ENCODE measurements at places on chromosomes 3 and 15.

DNA sequence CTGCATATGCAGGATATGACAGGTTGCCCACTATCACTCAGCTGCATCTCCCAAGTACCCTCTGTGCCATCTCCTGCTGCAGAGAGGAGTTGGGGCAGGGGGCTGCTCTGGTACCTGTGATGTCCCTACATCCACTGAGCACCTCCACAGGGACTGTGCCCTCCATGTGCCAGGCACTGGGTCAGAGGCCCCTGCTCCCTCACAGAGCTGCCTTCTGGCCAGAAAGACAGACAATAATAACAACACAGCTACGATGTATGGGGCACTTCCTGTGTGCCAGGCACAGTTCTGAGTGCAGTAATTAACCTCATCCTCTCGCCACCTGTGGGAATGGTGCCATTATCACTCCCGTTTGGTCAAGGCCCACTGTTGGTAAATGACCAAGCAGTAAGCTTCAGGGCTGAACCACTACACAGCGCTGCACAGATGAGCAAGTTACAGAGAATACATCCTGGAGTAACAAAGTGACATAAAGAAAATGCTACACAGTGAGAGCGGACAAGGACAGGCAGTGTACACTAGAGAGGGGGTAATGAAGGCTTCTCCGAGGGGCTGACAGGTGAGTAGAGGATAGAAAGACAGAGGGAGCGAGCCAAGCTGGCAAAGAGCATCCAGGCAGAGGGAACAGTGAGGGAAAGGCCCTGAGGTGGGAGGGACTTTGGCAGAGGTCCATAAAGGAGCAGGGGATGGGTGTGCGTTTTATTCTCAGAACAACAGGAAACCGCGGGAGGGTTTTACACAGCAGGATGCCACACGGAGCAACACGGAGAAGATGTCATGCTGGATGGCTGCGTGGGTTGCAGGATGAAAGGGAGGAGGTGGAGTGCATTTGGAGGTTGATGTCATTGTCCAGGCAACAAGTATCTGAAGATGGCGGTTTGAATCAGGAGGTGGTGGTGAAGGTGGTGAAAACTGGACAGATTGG lies 13.6 kb downstream of the WNT7A start:
- peak; percentile 33 for DNase-seq

DNA sequence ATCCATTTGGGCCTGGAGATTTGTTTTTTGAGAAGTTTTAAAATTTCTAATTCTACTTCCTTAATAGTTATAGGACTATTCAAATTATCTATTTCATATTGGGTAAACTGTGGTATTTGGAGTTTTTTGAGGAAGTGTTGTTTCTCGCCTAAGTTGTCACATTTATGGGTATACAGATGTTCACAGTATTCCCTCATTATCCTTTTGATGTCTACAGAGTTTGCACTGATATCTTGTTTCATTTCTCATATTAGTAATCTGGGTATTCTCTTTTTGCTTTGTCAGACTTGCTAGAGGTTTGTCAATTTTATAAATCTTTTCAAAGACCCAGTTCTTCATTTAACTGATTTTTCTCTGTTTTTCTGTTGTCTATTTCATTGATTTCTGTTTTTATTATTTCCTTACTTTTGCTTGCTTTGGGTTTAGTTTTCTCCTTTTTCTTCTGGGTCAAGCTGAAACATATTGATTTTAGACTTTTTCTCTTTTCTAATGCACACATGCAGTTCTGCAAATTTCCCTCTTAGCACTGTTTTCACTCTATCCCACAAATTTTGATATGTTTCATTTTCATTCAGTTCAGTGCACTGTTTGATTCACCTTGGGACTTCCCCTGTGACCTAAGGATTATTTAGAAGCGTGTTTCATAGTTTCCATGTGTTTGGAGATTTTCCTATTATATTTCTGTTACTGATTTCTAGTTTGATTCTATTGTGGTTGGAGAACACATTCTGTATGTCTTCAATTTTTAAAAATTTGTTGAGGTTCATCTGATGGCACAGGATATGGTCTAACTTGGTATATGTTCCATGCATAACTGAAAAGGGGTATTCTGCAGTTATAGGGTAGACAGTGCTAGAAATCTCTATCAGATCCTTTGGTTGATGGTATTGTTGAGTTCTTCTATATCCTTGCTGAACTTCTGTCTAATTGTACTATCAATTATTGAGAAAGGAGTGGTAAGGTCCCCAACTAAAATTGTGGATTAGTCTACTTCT lies 79.6 kb downstream of the SUMF1 start:
- DNase-seq = no peak

GRCh38 chr15:51830276-51830806 lies 888 bp downstream of the TMOD3 start:
- no peak for DNase-seq

GRCh38 chr3:190172751-190173150 lies 52.1 kb upstream of the P3H2 start:
- no peak for DNase-seq

- no peak for DNase-seq
Observed at GRCh38 chr3:40079847-40080240, 229.7 kb upstream of the EIF1B start.

GRCh38 chr3:46859001-46859710 lies 4.1 kb downstream of the MYL3 start:
- no peak for DNase-seq

GRCh38 chr3:112653209-112653871 lies 12.4 kb upstream of the CCDC80 start:
- DNase-seq = no peak
